ENCODE measurements at places on chromosomes 2 and 18.

DNA sequence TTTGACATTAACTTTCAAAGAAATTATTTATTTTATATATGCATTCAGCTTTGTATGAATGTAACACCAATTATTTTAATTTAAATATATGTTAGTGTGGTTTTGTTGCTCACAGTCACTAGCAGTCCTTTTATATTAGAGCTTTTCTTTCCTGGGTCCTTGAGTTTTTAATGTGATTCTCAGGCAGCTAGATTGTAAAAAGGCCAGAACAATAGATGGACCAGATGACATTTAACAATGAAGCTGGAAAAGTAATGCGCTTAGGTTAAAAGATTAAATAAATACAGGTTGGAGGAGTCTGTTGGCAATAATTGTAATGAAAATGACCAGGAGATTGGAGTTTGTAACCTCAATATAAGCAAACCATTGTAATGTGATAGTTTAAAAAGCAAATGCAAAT, 171.1 kb downstream of the FTCDNL1 start:
- no peak for DNase-seq

DNA sequence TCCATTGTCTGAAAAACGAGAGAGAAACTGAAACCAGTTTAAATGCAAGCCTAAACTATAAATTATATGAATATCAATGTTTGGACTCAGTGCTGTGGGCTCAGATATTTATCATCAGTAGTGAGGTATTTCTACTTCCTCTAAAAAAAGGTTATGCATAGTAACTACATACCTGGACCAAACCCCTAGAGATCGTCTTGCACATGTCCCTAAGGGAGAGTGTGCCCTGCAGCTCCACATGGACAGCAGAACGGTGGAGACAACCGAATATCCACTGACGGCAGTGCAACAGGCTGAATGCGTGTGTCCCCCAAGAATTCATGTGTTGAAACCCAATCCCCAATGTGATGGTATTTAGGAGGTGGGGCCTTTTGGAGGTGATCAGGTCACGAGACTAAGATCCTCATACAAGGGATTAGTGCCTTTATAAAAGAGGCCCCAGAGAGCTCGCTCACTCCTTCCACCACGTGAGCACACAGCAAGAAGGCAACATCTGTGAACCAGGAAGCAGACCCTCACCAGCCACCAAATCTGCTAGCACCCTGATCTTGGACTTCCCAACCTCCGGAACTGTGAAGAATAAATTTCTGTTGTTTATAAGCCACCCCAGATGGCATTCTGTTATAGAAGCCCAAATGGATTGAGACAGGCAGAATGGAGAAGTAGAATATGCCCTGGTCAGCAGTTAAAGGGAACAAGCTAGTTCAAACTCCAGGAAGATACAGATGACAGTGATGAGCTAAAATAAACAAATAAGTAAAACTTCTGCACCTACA, 208.4 kb downstream of the ANAPC1 start:
- no peak for DNase-seq

- DNase-seq: no peak
These were observed 17.4 kb upstream of the AP1S3 start for GRCh38 chr2:223854741-223855140.

GRCh38 chr18:47928466-47928865, 2.0 kb downstream of the SMAD2 start:
- no peak for DNase-seq

DNA sequence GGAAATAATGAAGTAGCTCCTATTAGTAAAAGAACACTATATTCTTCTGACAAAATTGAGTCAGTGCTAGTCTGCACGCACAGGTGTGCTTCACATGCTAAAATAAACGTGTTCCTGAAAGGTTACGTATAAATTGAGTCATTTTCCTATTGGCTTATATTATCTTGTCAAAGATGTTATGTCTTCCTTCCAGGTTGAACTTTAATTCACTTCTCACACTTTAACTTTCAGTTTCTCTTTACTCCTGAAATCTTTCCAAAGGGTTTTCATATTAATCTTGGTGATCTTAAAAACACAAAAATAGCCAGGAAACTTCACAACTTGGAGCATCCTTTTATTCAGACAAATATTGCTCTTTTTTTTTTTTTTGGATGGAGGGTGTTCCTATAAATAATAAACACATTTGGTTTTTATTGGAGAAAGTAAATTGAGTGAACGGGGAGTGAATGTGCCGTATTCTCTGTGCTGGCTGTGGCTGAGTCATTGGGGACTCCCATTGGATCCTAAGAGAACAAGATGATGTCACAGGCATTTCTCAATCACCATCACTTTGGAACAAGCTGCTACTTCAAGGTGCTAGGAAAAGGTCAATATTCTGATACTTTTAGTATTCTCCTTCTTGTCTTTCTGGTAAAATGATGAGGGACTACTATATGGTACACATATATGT, 150.2 kb upstream of the SPATS2L start:
- no peak for DNase-seq

GRCh38 chr18:75106746-75107145, 102.2 kb downstream of the PTGR3 start:
- DNase-seq: no peak

- no peak for DNase-seq
These were observed 144.6 kb downstream of the CABLES1 start for GRCh38 chr18:23279931-23280330.

DNA sequence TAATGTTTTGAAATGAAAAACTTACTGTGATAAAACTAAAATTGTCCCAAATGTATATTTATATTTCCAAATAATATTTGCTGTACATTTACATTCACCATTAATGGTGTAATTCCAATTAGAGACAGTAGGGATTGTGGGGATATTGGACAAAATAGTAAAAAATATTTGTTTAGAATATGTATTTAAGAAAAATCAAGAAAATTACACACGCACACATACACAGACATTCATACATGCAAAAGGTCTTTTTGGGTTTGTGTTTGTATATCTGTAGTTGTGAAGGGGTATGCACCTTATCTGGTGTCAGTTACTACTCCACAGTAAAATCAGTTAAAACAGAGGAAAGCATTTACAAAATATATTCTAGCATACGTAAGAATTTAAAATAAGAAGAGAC, 435.9 kb upstream of the ZNF804A start:
- no peak for DNase-seq

DNA sequence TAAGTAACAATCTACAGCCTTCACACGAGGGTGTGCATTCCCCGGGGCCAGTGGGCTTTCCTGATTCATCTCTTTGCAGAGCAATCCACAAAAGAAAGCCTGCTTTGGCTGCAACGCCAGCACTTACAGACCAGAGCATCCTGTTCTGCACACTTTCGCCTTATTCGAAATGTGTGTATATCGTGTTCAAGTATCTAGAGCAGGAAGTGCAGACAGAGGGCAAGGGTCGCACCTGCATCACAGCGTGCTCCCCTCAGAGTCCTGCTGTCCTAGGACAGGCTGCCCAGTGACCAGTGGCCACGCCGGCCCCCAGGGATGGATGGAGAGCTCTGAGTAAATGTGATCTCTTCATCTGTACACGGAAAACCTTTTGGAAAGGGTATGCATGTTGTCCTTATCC, 264.3 kb downstream of the ZNF516 start:
- DNase-seq: no peak

GRCh38 chr2:162365392-162365791, 21.5 kb downstream of the GCA start:
- no peak for DNase-seq

DNA sequence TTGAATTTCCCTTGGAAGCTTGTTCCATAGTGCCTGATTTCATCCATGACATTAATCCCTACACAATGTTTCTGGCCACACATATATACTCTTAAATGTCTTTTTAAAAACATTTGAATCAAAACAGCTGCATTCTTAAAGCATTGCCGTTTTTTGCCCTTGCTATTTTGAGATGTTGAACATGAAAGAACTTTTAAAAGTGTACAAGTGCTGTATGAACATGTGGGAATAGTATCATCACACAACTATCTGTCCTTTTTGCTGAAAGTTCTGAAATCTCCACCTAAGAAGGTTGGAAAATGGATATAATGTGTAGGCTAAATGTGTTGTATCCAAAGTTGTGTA, 318.7 kb upstream of the UBE2E3 start:
- DNase-seq: no peak

GRCh38 chr2:166901336-166901735, 13.1 kb downstream of the XIRP2 start:
- no peak for DNase-seq

GRCh38 chr18:62105376-62105775, 81.5 kb downstream of the PIGN start:
- DNase-seq: no peak

- DNase-seq: no peak
These were observed 115.4 kb downstream of the PXDN start for GRCh38 chr2:1628893-1629292.

DNA sequence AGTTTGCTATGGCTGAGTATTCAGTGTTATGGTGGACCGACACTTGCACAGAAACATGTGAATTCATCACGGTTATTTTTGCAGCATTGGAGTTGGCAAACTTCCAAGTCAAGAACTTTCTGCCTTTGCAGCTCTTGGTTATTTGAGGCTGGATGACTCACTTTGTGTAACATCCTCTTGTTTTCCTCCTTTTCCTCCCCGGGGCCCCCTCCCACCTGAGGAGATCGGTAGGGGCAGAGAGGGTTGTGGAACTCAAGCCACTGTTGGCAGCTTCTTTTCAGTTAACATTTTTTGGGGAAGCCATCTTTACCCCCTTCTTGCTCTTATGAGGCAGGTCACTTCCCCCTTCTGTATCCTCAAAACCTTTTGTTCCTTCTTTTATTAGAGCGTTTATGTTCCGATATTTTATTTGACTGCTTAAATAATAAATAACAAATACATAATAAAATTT, 48.6 kb downstream of the DDX1 start:
- no peak for DNase-seq

- no peak for DNase-seq
These were observed 110.9 kb downstream of the ROCK1 start for GRCh38 chr18:21000667-21001066.

DNA sequence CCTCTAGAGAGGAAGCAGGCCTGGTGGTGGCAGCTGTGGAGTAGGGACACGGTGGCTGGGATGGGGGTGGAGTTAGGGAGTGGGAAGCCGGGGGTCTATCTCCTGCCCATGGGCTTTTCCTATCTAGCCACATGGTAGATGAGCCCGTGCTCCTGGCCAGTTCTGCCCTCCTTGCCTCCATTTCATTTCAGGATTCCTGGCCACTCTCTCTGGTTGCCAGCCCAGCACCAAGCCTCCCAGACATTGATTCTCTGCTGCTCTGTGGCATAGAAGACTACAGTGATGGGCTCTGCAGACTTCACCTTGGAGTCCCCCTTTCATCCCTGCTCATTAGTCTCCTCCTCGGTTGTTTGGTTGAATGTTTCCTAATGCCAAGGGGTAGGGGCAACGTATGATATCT, 19.4 kb downstream of the SIX3 start:
- no peak for DNase-seq

- DNase-seq: no peak
These were observed 504.8 kb downstream of the PIK3C3 start for GRCh38 chr18:42459873-42460272.

Measured in stimulated activated CD8-positive, alpha-beta memory T cell treated with anti-CD3 and anti-CD28 coated beads, Interleukin-15, amount 100 ng/mL, for 24 hours (primary cell).